ENCODE measurements at places on chromosomes 6 and 20.
A peak's percentile ranks its signal among the peaks of the same experiment; 100 is the strongest.

GRCh38 chr20:35947907-35948306 lies 6.4 kb downstream of the SCAND1 start:
- DNase-seq = no peak

DNA sequence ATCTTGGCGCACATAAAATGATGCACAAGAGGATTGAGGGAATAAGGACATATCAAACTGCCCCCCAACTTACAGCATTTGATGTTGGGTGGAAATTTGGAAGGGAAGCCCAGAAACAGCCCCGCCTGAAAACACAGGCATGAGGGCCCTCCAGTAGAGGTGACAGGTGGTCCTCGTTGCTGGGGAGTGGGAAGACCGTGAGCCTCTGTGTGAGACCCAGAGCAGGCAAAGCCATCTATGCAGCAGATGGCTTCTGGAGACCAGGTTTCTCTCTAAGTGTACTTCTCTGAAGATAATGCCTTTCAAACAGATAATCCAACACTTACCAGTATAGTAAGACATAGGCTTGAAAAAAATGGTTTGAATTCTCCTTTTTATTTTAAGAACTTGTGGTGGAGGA lies 132.2 kb upstream of the INSM1 start:
- no peak for DNase-seq

GRCh38 chr6:41187924-41188886 lies 12.7 kb downstream of the TREML2 start:
- no peak for DNase-seq

DNA sequence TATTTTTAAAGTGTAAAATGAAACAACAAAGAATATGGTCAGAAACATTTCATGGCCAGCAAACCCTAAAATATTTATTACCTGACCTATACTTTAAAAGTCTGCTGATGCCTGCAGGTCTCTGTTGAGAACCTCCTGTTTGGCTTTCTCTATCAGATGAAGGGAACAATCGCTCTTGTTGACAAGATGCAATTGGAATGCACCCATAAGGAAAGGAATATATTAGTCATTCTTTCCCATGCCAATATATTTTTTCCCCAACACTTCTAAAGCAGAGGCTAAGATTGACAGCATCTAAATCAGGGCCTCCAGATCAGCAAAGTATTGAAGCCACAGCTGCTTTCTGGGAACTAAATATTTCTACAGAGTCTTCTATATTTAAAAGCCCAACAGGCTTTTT lies 897.8 kb downstream of the EPHA7 start:
- DNase-seq = no peak

DNA sequence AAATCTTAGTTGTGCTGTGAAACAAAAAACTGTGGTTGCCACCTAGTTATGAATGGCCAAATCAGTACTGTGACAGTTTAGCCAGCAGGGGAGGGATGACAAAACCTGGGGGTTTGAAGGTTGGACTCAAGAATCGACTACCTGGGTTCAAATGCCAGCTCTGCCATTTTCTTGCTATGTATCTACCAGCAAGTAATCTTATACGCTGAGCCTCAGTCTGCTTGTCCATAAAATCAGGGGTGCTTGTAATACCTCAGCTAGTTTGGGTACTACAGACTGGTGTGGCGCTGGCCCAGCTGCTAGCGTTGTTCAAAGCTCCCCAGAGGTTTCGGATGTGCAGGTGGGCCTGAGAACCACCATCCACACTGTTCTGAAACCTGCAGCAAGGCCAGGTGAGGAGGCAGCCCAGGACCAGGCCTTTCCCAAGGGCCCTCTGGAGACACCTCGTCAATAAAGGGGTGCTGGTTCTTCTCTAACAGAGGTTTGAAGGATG lies 40.4 kb downstream of the TRAM2 start:
- no peak for DNase-seq

DNA sequence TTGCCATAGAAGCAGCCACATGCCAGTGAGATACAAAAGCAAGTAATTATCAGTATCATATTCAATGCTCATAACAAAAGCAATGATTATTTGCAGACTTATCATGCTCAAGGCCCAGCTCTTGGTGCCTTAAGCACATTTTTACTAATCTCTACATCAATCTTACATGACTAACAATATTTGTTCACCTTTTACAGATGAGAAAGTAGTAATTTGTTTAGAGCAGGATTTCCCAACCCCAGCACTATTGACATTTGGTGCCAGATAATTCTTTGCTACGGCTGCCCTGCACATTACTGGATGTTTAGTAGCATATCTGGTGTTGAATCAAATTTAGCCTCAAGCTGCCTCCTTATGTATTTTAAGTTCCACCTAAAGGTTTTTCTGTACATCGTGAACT lies 19.0 kb upstream of the DOK5 start:
- DNase-seq = no peak

DNA sequence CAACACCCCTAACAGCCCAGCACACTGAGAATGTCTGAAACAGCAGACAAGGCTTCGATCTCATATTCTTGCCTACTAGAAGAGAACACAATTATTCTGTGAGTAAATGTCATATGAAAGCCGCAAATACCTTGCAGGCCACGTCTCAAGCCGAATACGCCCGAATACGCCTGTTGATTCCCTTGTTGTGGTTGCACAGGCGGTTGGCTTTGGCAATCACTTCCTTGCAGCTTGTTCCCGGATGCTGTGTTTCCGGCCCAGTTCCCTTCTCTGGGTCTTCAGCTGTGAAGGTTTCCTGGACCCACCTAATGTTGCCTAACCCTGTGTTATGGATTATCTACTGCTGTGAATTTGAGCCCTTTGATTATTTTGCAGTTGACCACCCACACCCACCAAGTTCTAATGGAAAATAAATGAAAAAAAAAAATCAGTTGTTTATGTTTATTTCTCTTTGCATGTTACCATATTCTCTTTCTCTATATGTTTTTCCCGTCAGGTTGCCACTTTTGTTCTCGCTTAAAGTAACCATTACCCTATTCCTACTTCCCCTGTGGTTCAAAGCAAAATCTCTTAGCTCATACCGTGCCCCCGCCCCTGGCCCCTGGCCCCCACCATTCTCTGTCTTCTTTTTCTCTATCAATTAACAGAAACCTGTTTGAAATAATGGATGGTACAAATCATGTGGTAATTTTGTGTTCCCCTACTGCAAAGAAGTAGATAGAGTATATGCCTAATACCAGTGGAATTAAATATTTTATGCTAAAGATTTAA lies 172.4 kb downstream of the ADGB start:
- peak; percentile 7 for DNase-seq
